ENCODE measurements at places on chromosomes 2 and 18.

GRCh38 chr2:66957198-66957597, 439.9 kb upstream of the ETAA1 start:
- DNase-seq, result no peak

DNA sequence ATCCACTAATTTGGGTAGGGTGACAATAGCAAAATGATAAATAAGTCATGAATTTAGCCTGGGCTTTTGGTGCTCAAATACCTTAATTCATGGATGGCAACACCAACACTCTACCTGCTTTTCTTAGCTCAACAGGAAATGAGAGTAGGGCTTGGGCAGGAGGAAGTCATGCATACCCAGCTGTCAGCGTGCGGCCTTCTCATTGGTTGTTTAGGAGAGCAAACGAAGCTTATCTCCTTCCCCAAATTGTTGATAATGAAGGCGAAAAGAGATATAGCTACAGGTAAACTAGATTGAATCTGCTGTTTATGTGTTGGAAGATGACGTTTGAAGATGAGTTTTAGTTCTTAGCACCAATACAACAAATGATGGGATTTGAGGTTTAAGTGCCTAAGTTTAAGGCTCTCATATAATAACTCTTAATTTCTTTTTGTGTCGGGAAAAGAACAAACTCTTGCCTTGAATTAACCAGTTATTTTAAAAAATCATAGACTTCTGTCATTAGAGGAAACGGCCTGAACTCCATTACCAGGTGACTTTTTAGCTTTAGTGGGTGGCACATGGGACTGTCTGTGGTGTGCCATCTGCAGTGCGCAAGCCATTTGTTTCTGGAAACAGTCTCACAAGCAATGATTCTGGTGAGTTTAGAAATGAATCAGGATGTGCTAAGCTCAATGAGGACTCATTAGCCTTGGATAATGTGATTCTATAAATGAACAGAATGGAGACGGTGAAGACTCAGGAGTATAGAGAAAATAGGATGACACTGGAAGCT, 19.8 kb downstream of the MAP4K4 start:
- no peak for DNase-seq

- no peak for DNase-seq
Observed at GRCh38 chr2:172674034-172674967, 61.3 kb upstream of the RAPGEF4 start.

GRCh38 chr2:8633735-8634313, 48.0 kb upstream of the ID2 start:
- DNase-seq, result no peak

DNA sequence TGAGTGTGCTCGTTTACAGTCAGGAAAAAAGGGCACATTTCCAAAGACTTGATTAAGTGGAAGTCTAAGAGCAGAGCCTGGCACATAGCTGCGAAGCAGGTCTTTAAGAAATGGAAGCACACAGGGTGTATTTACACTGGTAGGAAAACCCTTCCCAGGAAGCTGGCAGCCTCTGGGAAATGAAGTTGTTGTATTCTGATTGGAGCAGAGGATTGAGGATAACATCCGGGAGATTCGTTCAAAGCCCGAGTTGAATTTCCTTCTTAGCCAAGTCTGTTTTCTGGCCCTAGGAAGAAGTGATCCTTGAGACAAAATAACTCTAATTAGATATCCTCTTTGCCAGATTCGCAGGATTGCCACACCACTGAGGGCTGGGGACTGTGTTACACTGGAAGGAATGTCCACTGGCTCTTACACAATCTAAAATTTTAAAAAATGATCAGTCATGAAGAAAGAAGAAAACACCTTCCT, 75.9 kb downstream of the ITGB1BP1 start:
- no peak for DNase-seq

DNA sequence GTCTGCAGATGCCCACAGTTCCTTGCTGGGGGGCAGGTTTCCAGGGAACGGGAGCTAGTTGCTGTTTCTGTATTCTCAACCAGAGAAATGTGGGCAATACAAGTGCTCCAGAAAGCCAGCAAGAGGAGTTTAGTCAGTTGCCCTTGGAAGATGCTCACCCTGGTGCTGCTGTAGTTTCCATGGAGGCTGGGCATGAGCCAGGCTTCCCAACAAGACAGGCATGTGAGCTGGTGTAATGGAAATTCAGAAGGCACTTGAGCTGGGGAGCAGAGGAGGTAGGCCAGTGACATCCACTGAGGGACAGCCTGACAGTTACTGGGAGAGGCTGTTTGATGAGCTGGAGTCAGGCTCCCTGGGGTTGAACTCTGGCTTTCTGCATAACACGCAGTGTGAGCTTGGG, 7.7 kb downstream of the HK2 start:
- no peak for DNase-seq

DNA sequence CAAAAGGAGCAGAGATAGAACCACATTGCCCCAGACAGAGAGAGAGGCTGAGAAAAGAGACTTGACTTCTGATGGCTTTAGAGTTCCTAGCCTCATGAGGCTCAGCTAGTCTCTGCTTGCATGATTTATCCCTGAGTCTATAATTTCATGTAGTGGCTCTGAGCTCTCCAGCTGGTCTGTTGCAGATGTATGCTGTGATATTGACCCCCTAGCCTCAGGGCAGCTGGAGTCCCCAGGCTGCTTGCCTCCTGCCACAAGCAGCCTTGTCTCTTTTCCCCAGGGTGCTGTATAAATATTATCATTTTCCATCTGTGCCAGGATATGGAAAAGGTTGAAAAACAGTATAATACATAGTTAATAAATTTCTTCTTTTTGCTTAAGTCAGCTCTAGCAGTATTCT, 467.6 kb upstream of the CWC22 start:
- DNase-seq, result no peak

DNA sequence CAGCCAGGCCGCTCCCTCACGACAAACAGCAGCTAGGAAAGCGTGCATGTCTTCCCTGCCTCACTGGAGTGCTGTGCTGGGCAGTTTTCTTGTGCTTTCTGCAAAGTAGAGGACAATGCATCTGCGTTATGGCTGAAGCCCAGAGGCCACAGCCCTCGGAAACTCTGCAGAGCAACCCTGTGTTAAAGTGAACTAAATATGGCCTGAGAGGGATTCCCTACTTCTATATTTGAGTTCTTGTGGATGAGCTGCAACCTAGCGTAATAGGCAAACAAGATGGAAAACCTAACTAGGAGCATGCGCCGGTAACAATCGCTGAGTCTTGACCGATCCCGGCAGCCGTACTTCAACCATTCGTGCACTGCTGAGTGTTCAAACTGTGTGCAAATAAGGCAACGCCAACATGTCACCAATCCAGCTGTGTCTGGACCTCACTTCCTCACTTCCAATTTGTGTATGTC, 471.9 kb upstream of the HS6ST1 start:
- no peak for DNase-seq

DNA sequence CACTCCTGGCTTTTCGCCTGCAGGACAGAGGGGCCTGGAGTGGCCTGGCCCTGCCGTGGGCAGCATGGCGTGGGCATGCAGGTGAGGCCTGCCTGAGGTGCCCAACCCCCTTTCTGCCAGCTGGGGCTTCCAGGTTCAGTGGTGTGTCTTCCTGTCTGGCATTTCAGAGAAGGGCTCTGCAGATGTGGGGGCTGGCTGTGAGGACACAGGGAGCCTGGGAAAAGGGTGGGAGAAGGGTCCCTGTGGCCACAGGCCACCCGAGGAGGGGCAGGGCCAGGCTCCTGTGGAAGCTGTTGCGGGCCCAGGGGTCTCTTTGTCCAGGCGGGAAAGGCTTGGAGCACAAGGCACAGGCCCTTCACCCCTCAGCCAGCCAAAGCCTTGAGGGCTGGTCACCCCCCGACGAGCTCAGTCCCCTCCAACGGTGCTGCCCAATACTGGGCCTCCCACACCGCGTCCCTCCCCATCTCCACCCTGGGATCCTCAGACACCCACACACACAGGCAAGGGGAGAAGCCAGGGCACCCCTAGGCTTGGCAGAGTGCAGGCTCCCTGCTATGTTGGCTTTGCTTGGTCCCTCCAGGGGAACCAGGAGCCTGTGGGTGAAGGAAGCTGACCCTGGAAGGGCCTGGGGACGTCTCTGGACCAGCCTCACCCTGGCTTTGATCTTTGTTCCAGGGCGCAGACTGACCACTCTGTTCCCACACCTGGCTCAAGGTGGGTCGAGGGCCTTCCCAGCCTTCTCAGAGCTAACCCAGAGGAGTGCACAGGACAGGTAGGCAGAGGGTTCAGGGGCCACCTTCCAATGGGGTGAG, 3.7 kb upstream of the AQP12A start:
- DNase-seq, result no peak

DNA sequence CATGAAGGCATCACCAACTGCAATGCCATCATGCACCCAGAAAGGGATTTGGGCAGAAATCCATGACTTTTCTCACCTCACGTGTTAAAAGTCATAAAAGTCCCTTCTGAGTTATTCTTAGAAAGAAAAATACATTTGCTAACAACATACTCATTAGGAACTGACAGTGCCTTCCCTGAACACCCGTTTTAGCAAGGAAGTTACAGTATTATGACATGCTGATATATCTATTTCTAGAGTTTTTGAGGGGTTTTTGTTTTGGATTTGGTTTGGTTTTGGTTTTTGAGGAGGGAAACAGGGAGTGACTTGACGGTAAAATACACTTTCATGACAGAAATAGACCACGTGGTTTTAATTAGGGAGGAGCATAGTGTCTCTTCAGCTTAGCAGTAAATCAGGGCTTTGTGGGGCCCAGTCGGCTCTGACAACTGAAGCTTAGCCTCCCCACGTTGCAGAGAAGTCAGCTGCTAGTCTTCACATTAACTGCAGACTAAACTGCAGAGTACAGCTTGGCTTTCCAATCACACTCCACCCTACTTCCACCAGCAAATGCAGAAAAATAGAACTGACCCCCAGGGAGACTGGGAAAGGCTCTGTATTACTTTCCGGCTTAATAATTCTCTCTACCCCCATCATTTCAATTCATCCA, 141.4 kb downstream of the FAM124B start:
- DNase-seq, result no peak

GRCh38 chr18:34514238-34514637, 195.9 kb upstream of the DTNA start:
- DNase-seq, result no peak

DNA sequence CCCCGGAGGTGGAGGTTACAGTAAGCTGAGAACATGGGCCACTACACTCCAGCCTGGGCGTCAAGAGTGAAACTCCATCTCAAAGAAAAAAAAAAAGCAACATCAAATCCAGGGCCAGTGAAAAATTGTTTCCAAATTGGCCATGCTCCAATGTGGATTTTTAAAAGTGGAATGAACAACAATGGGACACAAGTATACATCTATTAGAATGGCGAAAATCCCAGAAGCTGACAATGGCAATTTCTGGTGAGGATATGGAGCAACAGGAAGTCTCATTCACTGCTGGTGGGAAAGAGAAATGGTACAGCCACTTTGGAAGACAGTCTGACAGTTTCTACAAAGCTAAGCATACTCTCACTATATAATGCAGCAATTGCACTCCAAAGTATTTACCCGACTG, 161.4 kb downstream of the UXS1 start:
- DNase-seq, result no peak

DNA sequence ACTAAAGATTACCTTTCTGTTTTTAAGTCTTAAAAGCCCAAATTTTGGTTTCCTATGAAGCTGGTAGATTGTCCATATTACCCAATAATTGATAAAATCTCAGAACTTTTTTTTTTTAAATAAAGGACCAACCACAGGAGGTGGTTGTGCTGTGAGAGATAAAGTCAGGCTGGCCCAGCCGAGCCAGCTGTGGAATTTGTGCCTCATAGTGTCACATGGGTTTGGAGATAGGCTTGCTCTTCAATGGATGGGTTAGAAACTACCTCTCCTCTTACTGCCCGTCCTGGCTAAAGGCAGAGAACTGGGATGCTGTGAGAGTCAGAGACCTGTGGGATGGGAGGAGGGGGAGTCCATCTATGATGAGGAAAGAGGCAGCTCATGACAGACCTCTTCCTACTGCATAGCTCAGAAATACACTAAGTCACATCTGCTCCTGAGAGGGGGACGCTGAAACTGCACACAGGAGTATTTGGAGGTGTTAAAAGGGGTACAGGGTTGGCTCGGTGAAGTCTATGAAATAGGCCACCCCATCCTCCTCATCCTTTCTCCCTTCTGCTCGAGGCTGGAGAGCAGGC, 99.7 kb upstream of the MGAT4A start:
- no peak for DNase-seq

- no peak for DNase-seq
Observed at GRCh38 chr2:101991721-101992145, at the start of gene IL1R2. IL1R2 (plus strand) TSS chr2:101991960; CDS start chr2:102008576, 16,616 bp downstream.

DNA sequence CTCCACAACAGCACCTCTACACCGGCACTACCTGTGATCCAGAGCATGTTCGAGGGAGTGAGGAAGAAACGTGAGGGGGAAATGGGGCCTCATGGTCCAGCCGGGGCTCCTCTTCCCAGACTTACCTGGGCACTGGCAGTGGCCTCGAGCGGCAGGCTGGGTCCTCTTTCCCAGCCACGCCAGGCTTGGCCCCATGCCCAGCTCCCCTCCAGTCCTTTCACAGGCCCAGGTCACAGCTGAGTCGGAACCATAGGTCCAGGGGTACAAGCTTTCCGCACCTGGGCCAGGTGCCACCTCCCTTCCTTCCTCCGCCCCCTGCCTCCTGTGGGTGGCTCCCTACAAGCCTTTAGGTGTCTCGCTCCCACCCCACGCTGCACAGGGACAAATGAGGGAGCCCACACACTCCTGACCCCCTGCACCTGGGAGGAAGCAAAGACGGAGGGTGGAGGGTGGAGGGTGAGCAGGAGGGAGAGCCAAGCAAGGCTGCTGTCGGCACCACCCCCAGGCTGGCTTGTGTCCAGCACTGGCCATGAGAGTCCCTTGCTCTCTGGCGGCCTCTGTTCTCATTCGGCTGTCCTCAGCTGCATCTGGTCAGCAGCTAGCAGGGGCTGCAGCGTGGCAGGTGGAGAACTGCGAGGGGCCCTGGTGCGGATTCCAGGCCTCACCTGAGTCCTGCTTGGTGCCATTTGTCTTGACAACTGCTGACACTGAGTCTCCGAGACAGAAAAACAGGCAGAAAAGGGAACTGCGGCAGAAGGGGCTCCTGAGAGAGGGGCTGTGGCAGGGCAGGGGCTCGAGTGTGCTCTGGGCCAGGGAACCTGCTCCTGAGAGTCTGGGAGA, 26.8 kb downstream of the ADRA2B start:
- no peak for DNase-seq

- peak; percentile 97 for DNase-seq
Observed at GRCh38 chr18:54776282-54776977, 51.8 kb upstream of the RAB27B start.
